A549 (cell line): ENCODE measurements at places on chromosomes 7 and 10. TPM values are rescaled to one million over a fixed set of nuclear protein-coding genes. Genes with fewer than 3 reads are reported as not detected.

Gene POLL
- 13.0 to 13.3 TPM (median 13.3 TPM) in 3 replicates for polyA plus RNA-seq

Gene CNNM1
- 12.5 to 17.7 TPM (median 17.5 TPM) in 3 replicates for polyA plus RNA-seq

Gene PDLIM1
- 123 to 147 TPM (median 128 TPM) in 3 replicates for polyA plus RNA-seq

Gene GDF10
- polyA plus RNA-seq = 0.04 to 0.10 TPM (median 0.09 TPM) in 3 replicates

Gene DDX56
- polyA plus RNA-seq = 93.4 to 100 TPM (median 97.7 TPM) in 3 replicates

Gene GPR158
- polyA plus RNA-seq = 0.03 TPM in 1 of 3 replicates, not detected in the others

Gene ATP6V0E2
- 40.3 to 44.9 TPM (median 44.5 TPM) in 3 replicates for polyA plus RNA-seq

Gene UCMA
- polyA plus RNA-seq = not detected in 3 replicates

Gene MKX
- polyA plus RNA-seq = not detected in 3 replicates

Gene SSBP1
- polyA plus RNA-seq = 430 to 464 TPM (median 453 TPM) in 3 replicates

Gene GNAT3
- polyA plus RNA-seq = not detected in 3 replicates

DNA sequence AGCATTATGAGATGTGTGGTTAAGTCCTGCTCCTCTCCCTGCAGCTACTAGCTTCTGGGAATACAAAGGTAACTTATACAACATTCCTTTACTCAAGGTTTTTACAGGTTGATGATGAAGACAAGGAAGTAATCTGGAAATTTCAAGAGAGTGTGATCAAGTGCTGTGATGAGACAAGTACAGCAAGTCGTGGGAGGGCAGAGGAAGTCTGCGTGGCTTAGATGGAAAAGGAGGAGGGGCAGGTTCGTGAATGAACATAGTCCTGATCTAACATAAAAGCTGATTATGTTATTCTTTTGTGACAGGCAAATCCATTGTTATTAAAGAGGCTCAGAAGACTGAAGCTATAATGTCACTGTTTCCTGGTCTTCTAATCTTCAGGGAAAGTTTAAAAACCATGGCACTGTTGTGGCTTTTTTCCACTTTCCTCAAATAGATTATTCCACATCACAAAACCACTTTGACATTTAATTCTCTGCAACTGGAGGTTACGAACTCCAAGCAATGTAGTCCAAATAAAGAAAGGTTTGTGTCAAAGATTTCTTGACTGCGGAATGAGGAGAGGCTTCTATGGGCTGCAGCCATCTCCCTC lies 84.1 kb downstream of the CPXM2 start:
- no peak for DNase-seq

- no peak for DNase-seq
These were observed 239.7 kb upstream of the LRGUK start for GRCh38 chr7:133887459-133887858.

DNA sequence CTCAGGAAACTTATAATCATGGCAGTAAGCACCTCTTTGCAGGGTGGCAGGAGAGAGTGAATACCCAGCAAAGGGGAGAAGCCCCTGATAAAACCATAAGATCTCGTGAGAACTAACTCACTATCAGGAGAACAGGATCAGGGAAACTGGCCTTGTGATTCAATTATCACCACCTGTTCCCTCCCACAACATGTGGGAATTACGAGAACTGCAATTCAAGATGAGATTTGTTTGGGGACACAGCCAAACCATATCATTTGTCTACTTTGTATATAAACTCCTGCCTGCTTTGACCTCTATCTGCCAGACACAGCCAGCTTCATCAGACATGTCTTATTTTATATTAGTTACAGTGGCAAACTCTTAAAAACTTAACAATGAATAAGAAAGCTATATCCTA lies 50.4 kb downstream of the ARMC3 start:
- DNase-seq = no peak

DNA sequence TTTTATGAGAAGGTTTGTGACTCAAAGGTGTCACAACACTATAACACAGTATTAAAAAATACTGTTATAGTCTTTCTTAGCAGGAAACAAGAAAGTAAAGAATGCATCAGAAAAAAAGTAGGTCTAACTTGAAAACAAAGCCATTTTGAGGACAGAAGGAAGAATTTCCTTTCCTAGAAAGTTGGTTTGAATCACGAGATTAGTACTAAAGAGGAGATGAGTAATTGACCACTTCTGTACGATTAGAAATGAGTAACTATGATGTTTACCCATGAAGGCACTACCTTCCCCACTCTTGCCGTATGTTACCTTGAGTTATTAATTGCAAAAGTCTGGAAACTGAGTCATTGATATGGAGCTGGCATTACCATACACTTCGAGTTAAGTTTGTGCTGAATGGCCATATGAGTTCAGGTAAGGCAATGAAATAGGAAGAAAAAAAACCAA lies 65.2 kb downstream of the FAM185A start:
- no peak for DNase-seq

- DNase-seq = no peak
These were observed 80.2 kb upstream of the MSRB2 start for GRCh38 chr10:23015021-23015707.

DNA sequence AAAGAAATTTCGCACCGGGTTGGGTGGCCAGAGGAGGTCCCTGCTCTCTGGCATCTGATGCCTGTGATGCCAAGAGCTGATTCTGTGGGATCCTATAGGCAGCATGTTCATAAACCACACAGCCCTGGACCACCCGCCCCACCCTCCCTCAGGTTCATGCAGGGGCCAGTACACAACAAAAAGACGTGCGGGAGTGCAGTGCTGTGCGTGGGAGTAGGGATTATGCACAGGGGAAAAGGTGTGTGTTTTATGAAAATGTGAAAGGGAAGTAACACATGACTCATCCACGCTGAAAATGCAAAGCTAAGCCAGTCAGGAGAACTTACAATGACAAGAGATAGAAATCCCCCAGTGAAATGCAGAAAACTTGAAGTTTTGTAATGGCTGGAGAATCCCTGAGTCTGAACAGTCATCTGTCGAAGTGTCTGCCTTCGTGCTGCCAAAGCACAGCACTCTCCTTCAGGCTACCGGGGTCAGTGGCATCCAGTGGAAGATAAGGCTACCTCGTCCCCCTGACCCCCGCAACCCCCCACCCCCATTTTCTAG lies 1.1 kb downstream of the KIAA1217 start:
- DNase-seq = peak; percentile 14

- DNase-seq = peak; percentile 83
These were observed 26.0 kb upstream of the MALSU1 start for GRCh38 chr7:23273141-23273599.

DNA sequence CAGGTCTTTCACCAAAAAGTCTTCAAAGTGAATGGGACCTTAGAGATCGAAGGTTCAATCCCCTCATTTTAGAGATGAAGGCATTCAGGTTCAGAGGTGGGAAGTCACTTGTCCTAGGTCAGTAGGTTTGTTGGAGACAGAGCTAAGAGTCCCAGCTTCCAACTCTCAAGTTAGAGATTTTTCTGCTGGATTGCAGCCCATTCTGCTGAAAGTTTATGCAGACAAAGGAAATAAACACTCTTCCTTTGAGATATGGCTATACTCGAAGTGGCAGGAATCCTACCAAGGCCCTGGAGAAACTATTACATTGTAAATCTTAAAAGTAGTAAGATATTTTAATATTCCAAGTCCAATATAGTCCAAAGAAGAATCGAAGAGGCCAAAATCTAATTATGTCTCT lies 64.4 kb downstream of the LYZL1 start:
- no peak for DNase-seq

DNA sequence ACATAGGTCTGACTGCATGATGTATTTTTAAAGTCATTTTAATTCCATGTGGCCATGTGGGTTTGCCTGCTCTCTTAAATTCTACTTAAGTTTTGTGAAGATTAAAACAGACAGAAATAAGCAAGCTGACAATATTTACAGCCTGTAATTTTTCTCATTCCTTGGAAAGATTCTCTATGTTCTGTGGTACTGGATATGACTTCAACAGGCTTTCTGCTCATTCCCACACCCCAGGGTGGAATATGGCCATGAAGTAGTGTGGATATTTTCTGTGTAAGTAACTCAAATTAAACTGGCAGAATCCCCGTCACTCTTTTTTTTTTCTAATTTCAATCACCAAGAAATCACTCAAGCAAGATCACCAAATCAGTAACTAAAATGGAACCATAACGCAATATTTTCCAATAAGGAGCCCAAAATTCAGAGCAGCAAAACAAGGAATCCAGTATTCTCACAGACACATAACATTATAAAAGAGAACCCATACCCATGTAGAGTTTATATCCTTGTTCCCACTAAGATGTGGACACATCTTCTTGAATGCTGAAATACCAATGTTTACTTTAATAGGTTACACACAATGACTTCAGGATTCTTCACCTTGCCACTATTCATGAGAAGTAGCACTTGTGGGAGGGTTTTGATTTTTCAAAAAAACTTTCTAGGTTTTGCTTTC lies 5.7 kb downstream of the HOXA5 start:
- DNase-seq = no peak

GRCh38 chr10:117412469-117413010 lies 37.3 kb upstream of the PDZD8 start:
- no peak for DNase-seq

- DNase-seq = no peak
These were observed 196.2 kb downstream of the TCERG1L start for GRCh38 chr10:131115321-131115720.

DNA sequence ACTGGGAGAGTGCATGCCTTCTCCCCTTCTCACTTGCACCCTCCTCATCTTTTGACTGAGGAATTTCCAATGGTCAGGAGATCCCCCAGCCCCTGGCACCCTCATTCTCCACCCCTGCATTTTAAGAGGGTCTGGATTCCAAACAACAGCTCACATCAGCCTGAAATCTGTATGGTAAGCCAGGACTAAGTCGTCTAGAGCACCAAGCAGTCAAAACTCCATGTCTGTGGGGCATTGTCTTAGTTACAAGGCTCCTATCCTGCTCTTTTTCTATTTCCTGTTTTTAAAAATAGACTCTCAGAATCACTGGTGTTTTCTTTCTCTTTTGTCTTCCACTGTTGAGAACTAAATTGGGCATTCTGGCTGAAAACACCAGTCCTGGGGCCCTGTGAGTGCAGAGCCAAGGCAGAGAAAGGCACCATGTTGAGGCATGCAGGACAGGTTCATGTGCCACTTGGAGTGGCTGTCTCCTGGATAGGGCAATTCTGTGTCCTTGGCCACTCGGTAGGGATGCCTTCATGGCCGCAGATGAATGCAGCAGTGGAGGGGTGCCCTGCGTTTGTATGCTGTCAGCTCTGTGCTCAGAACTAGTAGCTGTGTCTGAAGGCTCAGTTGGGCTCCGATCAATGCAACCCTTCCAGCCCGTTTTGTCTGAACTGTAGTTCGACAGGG lies 216.6 kb upstream of the YAE1 start:
- DNase-seq = no peak

DNA sequence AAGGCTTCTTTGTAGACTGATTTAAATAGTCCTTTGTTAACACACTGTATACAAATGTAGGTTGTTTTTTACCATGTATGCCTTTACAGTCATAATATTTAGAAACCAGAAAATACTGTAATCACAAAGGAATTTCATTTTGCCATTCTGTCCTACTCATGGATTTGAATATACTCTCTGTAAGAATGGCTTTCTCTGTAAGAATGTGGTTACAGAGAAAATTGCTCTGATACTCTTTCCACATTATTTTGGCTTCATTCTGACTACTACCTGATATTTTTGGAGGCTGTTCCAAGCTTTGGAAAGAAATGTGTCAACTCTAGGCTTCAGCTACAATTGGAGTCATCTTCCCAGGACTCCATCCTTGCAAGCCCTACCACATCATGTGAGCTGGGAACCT lies 23.5 kb downstream of the CH25H start:
- DNase-seq = no peak

- no peak for DNase-seq
These were observed 24.4 kb downstream of the PLXNA4 start for GRCh38 chr7:132551886-132552285.

DNA sequence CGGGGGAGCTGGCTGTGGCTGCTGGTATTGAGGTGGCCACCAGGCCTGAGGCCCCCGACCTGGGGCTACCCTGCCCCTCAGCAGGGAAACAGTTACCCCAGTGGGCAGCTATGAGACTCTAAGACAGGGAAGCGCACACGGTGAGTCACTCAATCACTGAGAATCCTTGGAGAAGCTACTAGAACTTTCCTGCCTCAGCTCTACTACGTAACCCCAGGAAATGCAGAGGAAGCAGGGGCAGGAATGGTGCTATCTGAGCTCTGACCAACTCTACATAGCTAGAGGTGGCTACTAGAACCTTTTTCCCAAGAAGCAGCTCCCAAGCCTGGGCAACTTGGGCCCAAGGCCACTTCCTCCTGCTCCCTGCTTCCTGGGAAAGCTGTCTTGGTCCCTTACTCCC lies 11.8 kb downstream of the DNAJB12 start:
- DNase-seq = no peak

GRCh38 chr10:118522791-118523498 lies 72.5 kb downstream of the PRLHR start:
- DNase-seq = no peak

DNA sequence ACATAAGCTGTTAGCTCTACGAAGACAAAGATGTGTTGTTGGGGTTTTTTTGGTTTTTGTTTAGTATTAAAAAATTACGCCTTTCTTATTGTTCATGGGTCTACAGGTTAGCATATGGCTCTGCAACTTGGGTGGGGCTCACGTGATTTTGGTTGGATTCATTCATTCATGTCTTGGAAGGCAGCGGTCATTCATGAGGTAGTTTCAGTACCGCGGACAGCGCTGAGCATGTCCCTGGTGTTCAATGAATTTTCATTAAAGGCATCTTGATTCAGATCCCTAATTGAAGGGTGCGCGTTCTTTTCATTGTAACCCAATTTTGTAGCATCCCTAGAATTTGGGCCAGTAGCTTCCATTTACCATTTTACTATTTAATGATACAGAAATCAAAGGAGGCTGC lies 42.9 kb upstream of the TCERG1L start:
- DNase-seq = no peak

DNA sequence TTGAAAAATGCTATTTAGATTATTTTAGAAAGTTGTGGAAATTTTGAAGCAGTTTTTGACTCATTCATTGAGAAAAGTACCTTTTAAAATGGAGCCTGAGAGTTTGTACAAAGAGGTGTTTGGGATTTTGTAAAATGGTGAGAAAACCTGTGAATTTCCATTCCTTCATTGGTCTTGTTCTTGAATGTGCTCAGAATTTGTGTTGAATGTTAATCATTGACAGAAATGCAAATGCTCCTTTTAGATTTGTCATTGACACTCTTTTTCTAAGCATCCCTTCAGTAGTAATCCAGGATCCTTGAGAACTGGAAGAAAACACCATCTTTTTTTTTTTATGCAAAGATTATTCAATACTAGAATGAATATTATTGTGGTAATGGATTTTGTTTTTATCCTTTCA lies 74.8 kb downstream of the LCOR start:
- DNase-seq = peak; percentile 5

GRCh38 chr7:137590071-137590755 lies 246.7 kb upstream of the PTN start:
- DNase-seq = no peak

- DNase-seq = peak; percentile 76
These were observed 5.1 kb upstream of the PLEKHS1 start for GRCh38 chr10:113746217-113746957.

DNA sequence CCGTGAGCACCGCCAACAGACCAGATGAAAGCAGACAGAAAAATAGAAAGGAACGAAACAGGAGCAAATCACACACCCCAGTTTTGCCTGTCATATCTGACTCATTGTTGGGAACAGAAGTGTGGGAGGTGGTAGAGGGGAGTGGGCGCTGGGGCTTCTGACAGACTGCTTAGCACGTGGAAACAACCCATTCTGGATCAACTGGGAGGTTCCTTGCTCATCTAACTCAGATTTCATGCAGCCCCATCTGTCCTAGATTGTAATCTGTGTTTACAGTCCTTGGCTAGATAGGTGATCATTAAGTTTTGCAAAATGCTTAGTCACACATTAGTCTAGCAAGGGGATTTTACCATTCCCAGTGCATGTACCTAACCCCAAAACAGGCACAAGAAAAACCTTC lies 154.1 kb downstream of the NRP1 start:
- no peak for DNase-seq
